ENCODE measurements at places on chromosomes 16 and 17.

- DNase-seq = no peak
Measured at GRCh38 chr17:10033449-10033848, 128.4 kb upstream of the RCVRN start.

DNA sequence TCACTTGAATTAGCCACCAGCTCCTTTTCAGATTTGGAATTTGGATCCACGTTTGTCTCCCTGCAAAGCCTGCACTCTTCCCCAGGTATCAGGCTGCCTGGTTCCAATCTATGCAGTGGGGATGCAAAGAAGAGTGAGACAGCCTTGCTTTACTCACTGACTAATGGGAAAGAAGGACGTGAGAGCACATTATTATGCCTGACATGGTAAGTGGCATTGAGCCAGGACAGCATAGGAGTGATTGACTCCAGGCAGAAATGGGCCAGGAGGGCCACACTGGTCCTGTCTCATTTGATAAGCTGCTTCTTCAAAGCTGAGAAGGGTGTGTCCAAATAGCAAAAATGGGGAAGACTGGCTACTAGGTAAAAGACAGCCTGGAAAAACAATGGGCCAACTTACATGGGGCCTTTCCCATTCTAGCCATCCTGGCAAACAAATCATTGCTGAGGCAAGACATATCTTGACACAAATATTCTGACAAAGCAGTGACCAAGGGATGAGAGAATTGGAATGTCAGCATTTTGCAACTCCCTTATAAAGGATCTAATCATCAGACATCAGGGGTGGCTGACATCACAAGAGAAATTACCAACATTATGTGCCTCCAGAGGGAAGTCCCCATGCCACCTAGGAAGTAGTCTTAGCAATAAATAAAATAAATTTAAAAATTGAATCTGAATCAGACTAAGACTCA is 38.6 kb downstream of the CDH11 start:
- DNase-seq = no peak

DNA sequence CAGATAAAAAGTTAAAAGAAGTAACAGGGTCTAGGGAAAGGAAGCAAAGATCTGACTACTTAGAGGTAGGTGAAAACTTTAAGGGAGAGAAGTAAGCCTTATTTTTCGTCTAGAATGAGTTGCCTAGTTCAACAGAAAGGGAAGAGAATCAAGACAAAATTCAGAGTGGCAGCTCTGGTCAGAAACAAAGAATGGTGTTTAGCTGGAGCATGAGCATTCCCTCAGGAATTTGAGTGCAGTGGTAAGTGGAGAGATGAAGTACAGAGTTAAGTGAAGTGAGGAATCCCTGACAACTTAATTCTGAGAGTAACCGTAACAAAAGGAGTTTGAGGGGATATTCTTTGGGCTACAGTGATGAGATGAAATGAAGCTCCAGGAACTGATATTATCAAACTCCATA is 11.5 kb downstream of the SMG6 start:
- no peak for DNase-seq

DNA sequence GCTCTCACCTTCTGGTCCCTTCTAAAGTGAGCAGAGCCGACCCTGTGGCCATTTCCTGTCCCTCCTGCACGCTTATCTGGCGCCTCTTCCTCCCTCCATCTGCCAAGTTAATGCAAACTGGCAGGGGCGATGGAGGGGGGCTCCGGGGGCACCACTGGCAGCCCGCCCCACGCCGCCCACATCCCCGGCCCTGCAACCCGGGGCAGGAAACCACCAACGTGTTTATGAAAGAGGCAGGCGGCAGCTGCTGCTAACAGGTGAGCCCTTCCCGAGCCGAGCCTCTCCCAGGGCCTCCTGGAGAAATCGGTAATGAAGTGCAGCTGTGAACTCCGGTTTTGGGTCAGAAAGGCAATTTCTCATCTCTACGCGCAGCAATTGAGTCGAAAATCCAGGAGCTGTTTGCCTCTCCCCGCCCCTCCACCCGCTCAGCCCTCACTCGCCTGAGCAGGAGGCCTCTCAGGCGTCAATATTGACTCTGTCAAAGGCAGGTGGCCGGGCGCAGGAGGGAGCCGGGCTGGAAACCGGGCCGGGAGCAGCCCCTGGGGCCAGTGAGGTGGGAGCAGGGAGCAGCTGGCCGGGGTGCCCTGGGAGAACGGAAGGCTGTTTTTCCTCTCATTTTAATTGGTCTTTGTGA is 164.4 kb upstream of the GSE1 start:
- no peak for DNase-seq

GRCh38 chr16:53846971-53847370 is 143.0 kb downstream of the FTO start:
- no peak for DNase-seq

All from bone marrow (tissue), 2 donors.